H1 (cell line): ENCODE measurements at places on chromosomes 6 and 20. TPM values are rescaled to one million over a fixed set of nuclear protein-coding genes. Genes with fewer than 3 reads are reported as not detected.

The APMAP gene
- 63.6 and 66.0 TPM in 2 replicates for total RNA-seq

The IFT52 gene
- 31.6 and 35.6 TPM in 2 replicates for total RNA-seq

DNA sequence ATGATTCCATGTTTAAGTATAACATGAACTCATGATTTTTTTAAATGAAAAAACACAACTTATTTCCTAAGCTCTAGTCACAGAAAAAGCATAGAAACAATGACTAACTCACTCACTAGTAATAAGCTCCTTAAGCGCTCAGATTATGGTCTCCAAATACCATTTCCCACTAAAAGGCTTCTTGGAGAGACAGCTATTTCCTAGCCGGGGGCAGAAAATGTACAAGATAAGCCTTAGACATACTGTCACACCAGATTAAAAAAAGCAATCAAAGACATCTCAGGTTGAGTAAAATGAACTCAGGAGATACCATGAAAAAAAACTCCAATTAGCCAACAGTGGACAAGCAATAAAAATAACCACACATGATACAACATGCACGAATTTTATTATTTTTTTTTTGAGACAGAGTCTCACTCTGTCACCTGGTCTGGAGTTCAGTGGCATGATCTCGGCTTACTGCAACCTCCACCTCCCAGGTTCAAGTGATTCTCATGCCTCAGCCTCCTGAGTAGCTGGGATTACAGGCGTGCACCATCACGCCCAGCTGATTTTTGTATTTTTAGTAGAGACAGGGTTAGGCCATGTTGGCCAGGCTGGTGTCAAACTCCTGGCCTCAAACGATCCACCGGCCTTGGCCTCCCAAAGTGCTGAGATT lies 14.9 kb downstream of the SRPK1 start:
- no peaks in the 10 kb centered on the region for H3K4me1 ChIP-seq
- peaks cover 26% of the 10 kb centered on the region for H3K36me3 ChIP-seq
- H3K4me3 ChIP-seq: no peak overlapping the region
- no peaks in the 10 kb centered on the region for H3K27me3 ChIP-seq
- DNase-seq: no peak
- no peak overlapping the region for H3K27ac ChIP-seq

DNA sequence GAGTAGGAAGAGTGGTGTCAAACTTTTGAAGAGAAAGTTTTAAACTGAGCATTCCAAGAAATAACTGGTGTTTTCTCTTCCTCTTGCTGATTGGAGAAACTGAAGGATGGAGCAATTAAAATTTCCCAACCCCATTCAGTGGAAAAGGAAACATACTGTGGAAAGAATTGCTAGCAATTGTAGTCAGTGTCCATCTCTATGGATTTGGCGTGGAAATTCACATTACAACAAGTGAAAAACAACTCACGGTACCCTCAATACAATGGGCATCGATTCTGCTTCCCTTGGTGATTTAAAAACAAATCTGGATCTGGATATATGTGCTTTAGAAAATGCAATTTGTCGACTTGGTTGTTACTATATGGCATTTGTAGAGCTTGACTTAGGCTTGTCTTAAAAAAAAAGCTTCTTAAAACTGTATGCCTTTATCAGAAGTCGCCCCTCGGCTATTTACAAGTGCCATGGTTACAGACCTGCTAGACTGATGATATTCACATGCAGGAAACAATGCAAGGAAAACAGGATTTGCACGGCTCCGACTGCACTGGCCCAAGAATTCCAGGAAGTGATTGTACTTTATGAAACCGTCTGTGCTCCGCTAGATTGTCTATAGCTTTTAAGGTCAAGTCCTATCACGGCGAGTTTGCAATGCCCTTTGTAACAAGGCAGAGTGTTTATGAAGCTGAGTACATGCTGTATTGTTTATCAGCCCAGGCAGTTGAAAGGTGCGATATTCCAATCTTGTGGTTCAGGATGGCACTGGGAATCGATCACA lies 131.7 kb upstream of the PHACTR1 start:
- DNase-seq: no peak
- H3K27ac ChIP-seq: no peak overlapping the region
- H3K27me3 ChIP-seq: no peaks in the 10 kb centered on the region
- H3K4me1 ChIP-seq: peaks cover 3% of the 10 kb centered on the region
